ENCODE measurements at places on chromosomes 3 and 15.
A peak's percentile ranks its signal among the peaks of the same experiment; 100 is the strongest.

DNA sequence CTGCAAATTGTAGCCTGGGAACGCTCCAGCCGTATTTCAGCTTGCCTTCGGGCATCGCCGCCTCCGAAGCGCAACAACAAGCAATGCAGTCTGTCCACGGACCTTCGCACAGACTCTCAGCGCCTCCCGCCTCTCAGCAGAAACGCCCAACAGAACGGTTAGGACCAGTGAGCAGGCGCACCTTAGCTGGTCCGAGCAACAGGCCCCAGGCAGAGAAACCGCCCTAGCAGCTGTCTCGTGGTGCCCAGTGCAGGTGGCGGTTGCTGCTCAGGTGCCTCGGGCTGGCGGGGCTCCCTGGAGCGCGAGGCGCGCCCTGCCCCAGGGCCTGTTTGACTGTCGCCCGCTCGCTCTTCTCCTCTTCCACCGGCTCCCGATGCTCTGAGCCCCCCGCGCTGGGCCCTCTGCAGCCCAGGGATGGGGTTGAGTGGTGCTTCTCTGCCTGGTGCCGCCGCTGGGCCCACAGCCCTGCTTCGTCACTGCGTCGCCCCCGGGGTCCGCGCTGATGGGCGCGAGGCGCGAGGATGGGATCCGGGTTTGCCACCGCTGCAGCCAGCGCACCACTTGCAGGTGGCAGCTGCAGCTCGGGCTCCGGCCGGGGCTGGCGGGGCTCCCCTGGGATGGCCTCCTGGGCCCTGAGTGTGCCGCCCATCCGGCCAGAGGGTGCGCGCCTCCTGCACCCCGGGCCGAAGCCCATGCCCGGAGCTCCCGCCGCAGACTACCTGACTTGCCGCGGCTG is 268.4 kb upstream of the FRG2C start:
- H3K4me1 ChIP-seq = no peaks in the 10 kb centered on the region
- H3K27me3 ChIP-seq = no peaks in the 10 kb centered on the region
- no peak for DNase-seq
- peak overlapping the region; percentile 66 for H3K27ac ChIP-seq
- no peaks in the 10 kb centered on the region for H3K36me3 ChIP-seq

- no peak overlapping the region for H3K4me3 ChIP-seq
- H3K36me3 ChIP-seq = no peaks in the 10 kb centered on the region
- no peaks in the 10 kb centered on the region for H3K4me1 ChIP-seq
- H3K27ac ChIP-seq = no peak overlapping the region
- no peaks in the 10 kb centered on the region for H3K27me3 ChIP-seq
Observed at GRCh38 chr3:148512648-148513047, 185.1 kb upstream of the AGTR1 start.

DNA sequence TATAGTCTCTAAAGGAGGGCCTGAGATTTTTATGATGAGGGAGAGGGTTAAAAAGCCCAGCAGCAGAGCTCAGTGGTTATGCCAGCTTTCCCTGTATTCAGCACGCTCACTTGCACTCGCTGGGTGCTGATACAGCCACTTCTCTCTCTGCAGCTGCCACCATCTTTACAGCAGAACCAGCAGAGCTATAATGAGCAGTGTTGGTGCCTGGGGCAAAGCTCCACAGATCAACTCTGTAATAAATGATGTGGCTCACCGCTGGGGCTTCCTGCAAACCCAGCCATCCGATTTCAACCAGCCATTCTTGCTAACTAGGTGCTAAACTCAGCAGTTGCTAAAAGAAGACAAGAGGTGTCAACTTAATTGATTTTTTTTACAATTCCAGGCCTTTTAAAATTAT is 48.0 kb downstream of the ARNT2 start:
- no peak for DNase-seq
- no peaks in the 10 kb centered on the region for H3K4me1 ChIP-seq
- H3K27ac ChIP-seq = no peak overlapping the region
- no peaks in the 10 kb centered on the region for H3K27me3 ChIP-seq
- H3K36me3 ChIP-seq = no peaks in the 10 kb centered on the region
- no peak overlapping the region for H3K4me3 ChIP-seq

DNA sequence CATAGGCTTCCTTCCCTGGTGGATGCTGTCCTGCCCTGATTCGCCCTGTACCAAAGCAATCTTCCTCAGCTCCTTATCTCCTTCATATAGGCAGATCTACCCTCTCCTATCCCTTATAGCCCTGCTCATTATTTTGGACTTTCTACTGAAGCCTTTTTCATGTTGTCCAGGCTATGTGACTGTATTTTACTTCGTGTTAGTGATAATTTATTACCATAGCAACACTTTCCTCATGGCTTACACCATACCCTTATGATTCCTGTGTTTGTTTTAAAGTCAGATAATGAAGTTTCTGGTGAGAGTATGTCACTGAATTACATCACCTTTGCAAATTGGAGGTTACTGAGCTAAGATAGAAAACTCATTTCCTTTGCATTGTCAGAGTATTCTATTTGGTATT is 352.6 kb downstream of the NLGN1 start:
- H3K4me1 ChIP-seq = no peaks in the 10 kb centered on the region
- no peak overlapping the region for H3K27ac ChIP-seq
- no peaks in the 10 kb centered on the region for H3K27me3 ChIP-seq
- no peak for DNase-seq
- no peak overlapping the region for H3K4me3 ChIP-seq

DNA sequence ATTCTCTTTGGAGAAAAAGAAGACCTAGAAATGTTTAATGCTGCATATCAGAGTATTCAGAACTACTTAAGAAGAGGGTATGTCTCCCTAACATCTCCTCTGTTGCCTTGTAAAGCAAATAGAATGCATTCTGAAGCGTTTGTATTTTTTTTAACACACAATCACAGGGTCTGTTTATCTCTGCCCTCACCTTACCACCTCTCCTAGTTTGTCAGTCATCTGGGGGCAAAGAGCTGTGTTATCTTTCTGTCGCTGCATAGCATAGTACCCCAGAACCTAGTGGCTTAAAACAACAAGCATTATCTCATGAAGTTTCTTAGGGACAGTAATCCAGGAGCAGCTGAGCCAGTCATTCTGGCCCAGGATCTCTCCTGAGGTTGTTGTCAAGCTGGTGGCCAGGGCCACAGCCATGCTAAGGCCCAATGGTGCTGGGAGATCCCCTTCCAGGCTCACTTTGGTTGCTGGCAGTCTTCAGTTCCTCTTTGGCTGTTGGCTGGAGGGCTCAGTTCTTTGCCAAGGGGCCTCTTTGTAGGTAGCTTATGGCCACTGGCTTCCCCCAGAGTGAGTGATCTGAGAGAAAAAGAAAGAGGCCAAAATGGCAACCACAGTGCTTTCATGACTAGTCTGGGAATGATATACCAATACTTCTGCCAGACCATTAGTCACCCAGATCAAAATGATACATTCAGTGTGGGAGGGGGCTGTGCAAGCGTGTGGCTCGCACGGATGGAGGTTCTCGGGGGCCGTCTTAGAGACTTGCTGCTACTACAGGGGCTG is 17.8 kb downstream of the EDEM1 start:
- no peak for DNase-seq
- H3K4me3 ChIP-seq = no peak overlapping the region
- no peaks in the 10 kb centered on the region for H3K4me1 ChIP-seq
- H3K27ac ChIP-seq = no peak overlapping the region
- H3K27me3 ChIP-seq = no peaks in the 10 kb centered on the region

DNA sequence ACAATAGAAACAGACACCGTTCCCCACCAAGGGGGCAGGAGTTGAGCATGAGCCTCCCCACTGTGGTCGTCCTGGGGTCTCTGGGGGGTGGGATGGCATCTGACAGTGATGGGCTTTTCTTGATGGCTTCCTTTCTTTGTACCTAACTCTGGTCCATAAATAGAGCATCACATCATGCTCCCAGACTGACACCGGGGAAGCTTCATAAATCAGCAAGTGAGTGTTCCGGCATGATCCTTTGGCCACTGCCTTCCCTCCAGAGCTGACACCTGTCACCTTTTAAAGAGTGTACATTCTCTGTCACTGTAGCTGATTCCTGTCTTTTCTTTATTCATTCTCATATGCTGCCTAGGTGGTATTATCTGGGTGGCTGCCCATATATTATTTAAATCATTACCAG is 129.9 kb downstream of the ROBO2 start:
- H3K27ac ChIP-seq = no peak overlapping the region
- no peak overlapping the region for H3K4me3 ChIP-seq
- no peaks in the 10 kb centered on the region for H3K36me3 ChIP-seq
- DNase-seq = no peak
- no peaks in the 10 kb centered on the region for H3K4me1 ChIP-seq

DNA sequence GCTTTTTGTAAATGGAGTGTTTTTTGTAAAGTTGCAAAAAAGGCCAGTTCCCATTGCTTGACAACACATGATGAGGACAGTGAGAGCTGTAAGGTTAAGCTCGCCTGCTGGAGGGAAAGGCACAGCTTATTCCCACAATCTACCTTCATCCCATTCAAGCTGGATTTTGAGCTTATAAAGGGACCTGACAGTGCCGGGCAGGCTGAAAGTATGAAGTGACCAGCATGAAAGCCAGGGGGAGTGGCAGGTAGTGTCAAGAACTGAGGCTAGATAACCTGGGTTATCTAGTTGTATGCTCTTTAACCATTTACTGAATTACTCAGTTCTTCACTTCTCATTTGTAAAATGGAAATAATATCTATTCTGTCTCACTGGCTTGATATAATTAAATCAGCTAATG is 52.3 kb upstream of the KPNA4 start:
- no peaks in the 10 kb centered on the region for H3K27me3 ChIP-seq
- no peaks in the 10 kb centered on the region for H3K36me3 ChIP-seq
- no peak for DNase-seq

DNA sequence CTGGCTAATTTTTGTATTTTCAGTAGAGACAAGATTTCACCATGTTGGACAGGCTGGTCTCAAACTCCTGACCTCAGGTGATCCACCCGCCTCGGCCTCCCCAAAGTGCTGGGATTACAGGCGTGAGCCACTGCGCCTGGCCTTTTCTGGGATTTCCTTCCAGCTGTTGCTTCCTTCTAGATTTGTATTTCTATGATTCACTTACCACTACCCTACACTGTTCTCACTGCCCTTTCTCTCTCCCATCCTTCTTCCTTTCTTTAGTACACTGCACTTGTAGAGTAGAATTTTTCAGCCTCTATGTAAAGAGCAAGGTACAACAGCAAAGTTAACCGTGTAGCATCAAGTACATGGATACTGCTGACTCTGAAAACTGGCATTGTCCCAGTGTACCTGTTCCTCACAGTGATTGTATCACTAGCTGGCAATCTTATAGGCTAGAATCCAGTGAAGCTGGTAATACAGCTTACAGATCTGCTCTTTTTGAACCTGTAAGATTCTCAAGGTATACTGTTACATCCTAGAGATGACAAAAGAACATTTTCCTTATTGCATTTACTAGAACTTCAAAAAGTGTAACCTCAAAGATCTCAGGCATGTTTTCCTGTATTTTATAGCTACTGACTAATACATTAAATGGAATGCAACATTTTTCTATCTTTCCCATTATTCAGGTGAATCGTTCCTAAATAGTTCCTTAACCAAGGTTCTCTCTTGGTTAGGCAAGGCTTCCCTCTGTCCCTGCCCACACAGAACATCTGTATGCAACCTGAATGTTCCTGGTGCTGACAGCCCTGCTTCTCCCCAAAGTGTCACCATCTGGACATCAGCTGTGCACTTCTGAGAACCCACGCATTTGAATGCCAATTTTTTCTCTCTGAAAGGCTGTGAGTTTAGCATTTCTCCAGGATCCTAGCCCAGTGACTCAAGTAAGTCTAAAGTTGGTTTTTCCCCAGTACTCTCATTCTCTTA is 74.1 kb upstream of the RAP2B start:
- no peak for DNase-seq
- H3K4me1 ChIP-seq = no peaks in the 10 kb centered on the region

DNA sequence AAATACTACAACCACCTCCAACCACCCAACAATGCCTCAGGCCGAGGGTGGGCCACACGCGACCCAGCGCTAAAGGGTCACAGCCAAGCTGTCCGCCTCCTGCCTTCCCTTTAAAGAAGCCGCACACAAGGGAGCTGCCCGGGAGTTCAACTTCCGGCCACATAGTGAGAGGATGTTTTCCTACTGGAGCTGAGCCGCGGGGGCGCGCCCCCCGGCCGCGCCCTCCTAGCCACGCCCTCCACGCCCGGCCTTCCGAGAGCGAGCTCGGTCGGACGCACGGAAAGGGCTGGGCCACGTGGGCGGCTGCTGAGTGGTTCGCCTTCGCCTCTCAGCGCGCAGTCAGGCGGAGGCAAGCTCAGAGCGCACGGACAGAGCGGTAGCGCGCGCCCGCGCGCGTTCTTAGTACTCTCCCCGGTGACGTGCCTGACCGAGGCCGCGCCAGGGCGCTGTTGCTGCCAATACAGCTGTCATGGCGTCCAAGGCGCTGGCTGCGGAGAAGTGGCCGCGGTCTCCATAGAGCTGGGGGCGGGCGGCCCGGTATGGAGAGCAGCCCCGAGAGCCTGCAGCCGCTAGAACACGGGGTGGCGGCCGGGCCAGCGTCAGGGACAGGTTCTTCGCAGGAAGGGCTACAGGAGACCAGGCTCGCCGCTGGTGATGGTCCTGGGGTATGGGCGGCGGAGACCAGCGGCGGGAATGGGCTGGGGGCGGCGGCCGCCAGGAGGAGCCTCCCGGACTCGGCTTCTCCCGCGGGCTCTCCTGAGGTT is at the start of gene MINDY2:
TSS of gene MINDY2 (plus strand) at position 446 of the 764 bp plus-strand sequence. CDS start at position 540, 94 bp downstream.
- peaks cover 5% of the 10 kb centered on the region for H3K4me1 ChIP-seq
- no peaks in the 10 kb centered on the region for H3K36me3 ChIP-seq
- peak; percentile 97 for DNase-seq

DNA sequence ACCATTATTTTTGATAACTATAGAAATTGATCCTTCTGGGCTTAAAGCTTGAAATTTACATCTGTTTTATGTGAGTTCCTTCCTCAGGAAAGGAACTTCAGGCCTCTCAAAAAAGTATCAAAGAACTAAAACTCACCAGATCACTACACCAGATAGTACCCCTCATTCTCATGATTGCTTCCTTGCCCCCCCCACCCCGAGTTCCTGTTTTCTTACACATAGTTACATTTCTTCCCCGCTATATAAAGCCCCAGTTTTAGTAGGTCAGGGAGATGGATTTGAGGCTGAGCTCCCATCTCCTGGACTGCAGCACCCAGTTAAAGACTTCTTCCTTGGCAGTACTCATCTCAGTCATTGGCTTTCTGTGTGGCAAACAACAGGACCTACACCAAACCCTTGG is 80.3 kb upstream of the HRH1 start:
- no peaks in the 10 kb centered on the region for H3K4me1 ChIP-seq
- no peaks in the 10 kb centered on the region for H3K36me3 ChIP-seq
- H3K27ac ChIP-seq = no peak overlapping the region
- no peaks in the 10 kb centered on the region for H3K27me3 ChIP-seq
- H3K4me3 ChIP-seq = no peak overlapping the region

DNA sequence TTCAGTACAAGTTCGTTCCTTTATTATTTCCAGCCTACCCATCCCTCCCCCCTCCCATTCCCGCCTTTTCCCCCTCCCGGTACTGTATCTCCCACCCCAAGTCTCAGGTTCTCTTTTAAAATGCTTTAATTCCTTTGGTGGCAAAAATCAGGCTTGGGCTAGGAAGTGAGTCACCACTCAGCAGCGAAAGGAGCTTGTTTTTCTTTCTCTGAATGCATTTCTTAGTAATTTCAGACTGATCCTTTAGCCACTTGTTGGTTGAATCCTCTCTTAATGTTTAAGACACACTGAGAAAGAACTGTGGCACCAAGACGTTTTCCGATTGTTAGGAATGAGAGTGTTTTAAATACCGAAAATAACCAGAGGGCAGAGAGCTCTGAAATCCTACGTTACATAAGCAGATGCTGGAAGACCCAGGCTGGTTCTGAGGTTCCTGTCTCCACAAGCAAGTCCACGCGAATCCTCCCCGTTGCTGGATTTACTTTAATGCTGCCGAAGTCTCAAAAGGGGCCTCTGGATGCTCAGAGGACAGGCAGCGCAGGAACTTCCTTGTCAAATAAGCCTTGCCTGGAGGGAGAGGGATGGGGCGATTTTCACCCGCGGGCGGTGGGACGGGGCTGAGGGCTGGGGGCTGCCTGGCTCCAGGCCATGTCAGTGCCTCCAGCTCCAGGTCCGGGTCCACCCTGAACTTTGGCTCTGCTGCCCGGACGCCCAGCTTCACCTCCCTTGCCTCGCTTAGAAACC is 854 bp upstream of the COL8A1 start:
- H3K27me3 ChIP-seq = peaks cover 20% of the 10 kb centered on the region
- H3K36me3 ChIP-seq = no peaks in the 10 kb centered on the region
- peak overlapping the region; percentile 14 for H3K27ac ChIP-seq
- no peaks in the 10 kb centered on the region for H3K4me1 ChIP-seq
